ENCODE measurements at places on chromosomes 7 and 10. TPM values are rescaled to one million over a fixed set of nuclear protein-coding genes. Genes with fewer than 3 reads are reported as not detected.

DNA sequence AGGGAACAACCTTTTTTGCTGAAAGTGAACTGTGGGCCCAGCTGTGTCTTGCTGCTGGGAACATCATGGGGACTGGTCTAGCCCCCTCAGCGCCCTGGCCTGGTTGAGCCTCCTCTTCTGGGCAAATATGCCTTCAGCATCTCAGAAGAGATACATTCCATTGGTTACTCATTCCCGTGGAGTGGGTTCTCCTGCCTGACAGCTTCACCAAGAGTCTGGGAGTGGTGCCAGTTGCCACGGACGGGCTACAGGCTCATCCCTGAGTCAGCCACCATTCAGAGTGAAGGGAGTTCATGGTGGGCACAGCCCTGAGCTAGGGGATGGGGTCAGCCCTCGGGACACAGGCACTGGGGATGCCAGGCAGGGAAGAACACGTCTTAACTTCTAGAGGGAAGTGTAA lies 81.9 kb downstream of the RAMP3 start:
- no peak for DNase-seq
- H3K27ac ChIP-seq = no peak overlapping the region
- H3K36me3 ChIP-seq = no peaks in the 10 kb centered on the region
- H3K4me3 ChIP-seq = no peak overlapping the region
- H3K4me1 ChIP-seq = peaks cover 3% of the 10 kb centered on the region

DNA sequence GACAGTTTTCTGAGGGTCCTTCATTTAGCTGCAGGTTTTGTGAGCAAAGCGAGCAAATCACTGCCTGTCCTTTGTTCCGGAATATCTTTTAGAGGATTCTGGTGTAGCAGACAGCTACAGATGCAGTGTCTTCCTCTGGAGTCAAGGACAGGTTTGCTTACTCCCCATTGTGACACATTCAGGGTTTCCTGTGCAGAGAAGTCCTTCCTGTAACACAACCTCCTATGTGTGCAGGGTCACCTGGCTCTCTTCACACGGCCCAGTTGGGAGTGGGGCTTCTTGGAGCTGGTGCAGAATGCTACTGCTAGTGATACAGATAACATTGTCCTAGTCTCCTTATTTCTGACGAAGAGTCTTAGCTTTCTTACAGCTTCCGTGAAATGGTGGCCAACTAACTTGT lies 47.9 kb downstream of the RBM33 start:
- H3K27me3 ChIP-seq = no peaks in the 10 kb centered on the region
- no peak overlapping the region for H3K4me3 ChIP-seq
- DNase-seq = no peak
- H3K4me1 ChIP-seq = peaks cover 10% of the 10 kb centered on the region

GRCh38 chr7:95411666-95412065 lies 15.5 kb upstream of the PON3 start:
- no peak overlapping the region for H3K27ac ChIP-seq
- peaks cover 4% of the 10 kb centered on the region for H3K36me3 ChIP-seq
- H3K4me1 ChIP-seq = no peaks in the 10 kb centered on the region

The CYP2E1 gene
- 3.8 TPM for total RNA-seq

DNA sequence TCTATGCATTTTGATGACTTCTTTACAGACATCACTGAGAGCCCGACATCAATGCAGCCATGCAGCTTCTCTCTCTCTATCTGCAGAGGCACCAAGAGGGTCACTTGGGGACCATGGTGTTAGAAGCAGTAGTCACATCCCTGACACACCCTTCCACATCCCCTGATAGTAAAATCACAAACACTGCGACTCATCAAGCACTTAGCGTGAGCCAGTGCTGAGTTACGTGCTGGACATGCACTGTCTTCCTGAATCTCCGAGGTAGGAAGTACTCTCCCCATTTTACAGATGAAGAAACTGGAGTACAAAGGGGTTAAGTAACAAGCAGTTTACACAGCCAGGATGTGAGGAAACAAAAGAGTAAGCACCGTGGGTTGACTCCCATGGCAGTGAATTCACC lies 109.2 kb downstream of the OSBPL3 start:
- H3K27me3 ChIP-seq = no peaks in the 10 kb centered on the region
- H3K36me3 ChIP-seq = peaks cover 25% of the 10 kb centered on the region
- H3K4me3 ChIP-seq = no peak overlapping the region
- no peaks in the 10 kb centered on the region for H3K4me1 ChIP-seq
- DNase-seq = no peak

DNA sequence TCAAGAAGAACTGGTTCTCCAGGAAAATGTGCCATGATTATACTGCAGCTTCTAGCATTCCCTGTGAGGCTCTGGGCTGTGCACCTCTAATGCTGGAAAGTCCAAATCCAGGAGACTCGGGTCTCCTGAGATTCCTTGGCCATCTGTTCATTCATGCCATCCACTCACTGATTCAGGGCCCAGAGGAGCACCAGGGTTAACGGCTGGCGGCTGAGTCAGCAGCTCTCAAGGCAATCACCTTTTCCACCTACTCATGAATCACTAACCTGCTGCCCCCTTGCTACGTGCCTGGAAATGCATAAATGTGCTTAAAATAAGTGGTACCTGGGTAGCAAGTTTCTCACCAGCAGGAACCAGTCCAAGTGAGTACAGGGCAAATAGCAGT lies 132.7 kb downstream of the KCNMA1 start:
- no peaks in the 10 kb centered on the region for H3K4me1 ChIP-seq
- H3K4me3 ChIP-seq = no peak overlapping the region
- H3K27me3 ChIP-seq = no peaks in the 10 kb centered on the region
- no peaks in the 10 kb centered on the region for H3K36me3 ChIP-seq

The PRR15 gene
- total RNA-seq = not detected

The ADO gene
- 10.5 TPM for total RNA-seq

The PPP1R17 gene
- total RNA-seq = not detected

Data from T-cell (primary cell).